Stimulated activated CD4-positive, alpha-beta T cell treated with anti-CD3 and anti-CD28 coated beads, Interleukin-15, amount 100 ng/mL, for 24 hours (primary cell): ENCODE measurements at places on chromosomes 5 and 9.

DNA sequence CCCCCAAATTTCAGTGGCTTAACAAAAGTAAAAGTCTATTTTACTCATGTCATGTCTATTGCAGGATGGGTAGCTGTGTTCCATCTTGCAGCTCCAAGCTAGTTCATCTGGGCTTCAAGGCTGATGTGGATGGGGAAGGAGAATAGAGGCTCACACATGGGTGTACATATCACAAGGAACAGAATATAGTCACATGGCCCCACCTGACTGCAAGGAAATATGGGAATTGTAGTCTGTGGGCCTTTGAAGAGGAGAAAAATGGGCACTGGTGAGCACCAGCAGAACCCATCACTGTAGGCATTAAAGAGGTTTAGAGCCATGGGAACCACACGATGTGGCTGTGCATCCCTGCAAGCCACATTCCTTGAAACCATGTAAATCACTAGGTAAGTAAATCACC, 17.9 kb upstream of the TRIO start:
- no peak for DNase-seq

DNA sequence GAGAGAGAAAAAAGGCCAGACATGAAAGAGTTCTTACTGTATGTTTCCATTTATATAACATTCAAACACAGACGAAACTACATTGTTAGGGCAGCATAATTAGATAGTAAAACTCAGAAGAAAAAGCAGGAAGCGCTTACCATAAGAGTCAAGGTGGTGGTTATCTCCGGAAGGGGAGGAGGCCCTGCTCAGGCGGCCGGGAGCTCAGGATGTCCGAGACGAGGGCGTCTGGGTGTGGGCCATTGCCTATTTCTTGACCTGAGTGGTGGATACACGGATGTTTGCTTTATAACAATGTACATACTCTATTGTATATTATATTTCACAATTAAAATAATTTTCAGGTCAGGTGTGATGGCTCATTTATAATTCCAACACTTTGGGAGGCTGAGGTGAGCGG, 80.9 kb upstream of the COL5A1 start:
- no peak for DNase-seq

DNA sequence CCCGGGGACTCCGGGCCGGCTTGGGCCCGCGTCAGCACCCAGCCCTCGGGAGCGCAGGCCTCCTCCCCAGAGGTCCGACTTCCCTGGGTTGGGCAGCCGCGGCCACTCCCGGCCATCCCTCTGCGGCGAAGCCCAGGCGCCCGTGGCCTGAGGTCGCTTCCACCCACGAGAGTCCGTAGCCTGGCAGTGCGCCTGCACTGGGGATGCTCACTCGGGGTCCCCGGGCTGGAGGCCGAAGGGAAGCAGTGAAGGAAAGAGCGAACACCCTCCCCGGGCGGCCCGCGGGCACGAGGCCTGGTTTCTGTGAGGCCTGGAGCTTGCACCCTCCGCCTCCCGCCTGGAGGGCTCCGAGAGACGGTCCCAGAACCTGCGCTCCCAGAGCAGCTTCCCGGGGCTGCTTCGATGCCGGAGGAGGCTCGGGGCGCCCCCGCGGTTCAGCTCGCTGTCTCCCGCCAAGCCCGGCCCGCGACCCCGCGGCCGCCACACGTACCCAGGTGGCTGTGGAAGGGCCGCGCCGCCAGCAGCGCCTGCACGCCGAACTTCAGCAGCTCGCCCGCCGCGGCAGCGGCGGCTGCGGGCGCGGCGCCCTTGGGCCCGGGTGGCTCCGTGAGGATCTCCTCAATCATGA, 607 bp downstream of the BARX1 start:
- no peak for DNase-seq

DNA sequence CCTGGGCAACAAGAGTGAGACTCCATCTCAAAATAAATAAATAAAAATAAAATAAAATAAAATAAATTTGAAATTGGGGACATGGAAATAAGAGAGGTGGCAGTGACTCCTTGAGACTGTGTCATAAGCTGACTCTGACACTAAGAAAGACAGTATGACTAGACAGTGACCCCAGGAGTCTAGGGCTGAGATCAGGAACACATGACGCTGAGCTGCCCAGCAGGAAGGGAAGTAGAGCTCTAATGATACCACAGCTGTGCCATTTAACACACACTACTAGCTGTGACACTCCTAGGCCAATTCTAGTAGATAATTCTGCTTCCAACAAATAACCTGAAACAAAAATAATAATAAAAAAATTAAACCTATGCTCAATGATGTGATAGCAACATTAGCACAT, 293.0 kb downstream of the SEC61B start:
- DNase-seq: no peak

GRCh38 chr5:80990971-80991370, 30.8 kb downstream of the RASGRF2 start:
- no peak for DNase-seq

DNA sequence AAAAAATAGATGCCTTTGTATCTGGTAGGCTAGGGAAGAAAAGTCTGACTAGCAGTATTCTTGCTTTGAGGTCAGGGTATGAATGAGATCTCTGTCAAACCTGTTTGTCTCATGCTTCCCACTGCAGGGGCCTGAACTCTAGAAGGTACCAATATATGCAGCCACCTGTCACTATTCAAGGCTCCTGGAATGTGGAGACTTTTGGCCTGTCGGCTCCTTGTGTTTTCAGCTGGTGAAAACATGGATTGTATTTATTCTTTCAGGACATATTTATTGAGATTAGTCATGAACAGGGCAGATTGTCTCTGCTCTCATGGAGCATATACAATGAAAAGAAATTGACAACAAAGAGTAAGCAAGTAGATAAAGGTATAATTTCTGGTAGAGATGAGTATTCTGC, 255.8 kb downstream of the ARHGAP26 start:
- no peak for DNase-seq

DNA sequence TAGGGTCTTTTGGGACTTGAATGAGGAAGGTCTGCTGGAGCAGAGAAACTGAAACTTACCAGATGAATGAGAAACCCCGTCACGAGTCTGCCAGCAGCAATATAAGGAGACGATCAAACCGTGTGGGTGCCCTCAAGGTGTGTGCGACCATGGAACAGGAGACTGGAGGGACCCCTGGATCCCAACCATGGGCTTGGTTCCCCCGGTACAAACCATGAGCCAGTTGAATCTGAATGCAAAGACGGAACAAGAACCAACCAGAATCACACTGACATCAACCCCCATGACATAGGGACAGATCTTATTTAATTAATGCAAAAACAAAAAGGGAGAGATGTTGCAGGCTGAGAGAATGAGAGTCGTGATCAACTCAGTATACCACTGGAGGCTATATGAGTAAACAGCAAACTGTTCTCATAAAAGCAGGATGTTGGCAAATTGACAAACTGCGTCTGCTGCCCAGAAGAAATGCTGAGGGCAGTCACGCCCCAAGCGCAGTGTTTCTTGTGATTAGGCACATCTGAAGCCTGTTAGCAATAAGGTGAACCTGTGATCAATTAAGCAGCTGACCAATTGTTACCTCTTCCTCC, 475.5 kb upstream of the ACO1 start:
- DNase-seq: no peak

DNA sequence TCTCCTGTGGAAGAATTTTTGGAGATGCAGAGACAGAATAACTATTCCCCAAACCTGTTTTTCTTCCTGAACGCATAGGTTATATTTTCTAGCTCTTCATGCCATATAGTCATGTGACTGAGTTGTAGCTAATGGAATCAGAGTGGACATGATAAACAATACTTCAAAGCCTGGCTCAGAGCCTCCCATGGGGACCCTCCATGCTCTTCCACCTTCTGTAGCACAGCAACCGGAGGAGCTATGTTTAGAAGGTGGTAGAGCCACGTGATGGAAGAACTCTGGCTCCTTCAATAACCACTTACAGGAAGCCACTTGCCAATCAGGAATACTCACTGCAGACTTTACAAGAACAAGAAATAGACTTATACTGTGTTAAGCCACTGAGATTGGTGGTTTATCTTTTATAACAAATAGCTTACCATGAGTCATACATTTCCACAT, 39.2 kb downstream of the NADK2 start:
- no peak for DNase-seq

- no peak for DNase-seq
Observed at GRCh38 chr9:107700847-107701246, 211.3 kb upstream of the KLF4 start.

- no peak for DNase-seq
Observed at GRCh38 chr5:170131235-170131634, 25.5 kb downstream of the FOXI1 start.

DNA sequence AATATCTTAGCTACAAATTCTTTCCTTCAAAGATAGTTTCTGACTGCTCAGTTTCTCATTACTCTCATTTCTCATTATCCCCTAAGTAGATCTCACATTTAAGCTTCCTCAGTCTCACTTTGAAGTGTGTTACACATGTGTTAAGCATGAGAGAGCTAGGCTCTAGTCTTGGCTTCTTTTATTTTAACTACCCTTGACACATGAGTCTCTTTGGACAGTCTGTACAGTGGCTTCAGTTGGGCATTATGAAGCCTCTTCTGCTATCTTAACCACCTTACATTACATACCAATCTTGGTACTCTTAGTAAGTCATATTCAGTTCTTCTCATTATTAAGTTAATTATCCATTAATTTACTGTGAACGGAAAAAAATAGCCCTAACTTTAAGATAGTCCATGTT, 232.5 kb downstream of the FBXL17 start:
- DNase-seq: no peak

DNA sequence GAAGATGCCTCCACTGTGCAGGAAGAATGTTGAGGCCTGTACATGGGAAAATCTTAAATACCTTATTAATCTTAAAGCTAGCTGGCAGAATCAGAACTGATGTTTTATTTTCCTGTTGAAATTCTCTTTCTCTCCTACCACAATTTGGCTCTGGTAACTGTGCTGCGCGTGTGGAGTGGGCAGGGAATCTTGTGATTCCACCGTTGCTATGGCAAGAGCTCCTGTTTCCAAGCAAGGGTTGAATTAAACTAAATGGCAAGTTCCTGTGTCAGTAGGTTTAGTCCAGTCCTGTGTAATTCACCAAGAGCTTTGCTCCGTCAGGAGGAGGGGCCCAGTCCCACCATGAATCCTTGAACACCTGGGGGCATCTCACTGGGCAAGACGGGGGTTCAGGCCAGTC, 36.4 kb downstream of the NXNL2 start:
- DNase-seq: no peak

DNA sequence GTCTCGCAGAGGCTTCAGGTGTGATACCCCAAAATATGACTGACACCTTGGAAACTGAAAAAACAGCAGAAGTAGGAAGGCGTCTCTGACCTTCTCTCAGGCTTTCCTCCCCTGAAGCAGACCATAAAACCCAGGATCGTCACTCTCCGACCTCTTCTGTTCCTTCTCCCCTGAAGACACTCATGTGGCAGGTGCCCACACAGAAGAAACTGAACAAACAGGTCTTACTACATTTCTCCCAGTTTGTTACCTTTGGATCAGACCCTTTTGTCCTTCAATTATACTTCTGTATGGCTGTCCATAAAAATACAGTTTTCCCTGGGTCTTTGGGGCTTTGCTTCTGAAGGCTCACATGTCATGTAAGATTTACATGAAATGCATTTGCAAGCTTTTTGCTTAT, 10.3 kb upstream of the PRUNE2 start:
- DNase-seq: no peak

DNA sequence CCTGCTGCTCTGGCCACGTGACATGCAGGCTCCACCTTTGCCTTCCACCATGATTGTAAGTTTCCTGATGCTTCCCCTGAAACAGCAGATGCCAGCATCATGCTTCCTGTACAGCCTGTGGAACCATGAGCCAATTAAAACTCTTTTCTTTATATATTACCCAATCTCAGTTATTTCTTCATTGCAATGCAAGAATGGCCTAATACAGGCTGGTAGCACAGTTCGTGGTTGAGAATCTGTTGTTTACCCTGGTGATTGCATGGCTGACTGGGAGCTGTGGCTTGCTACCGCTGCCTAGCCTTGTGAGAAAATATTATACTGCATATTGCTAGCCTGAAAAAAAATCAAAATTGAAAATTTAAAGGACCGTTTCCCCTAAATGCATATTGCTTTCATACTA, 44.8 kb upstream of the PTPN3 start:
- DNase-seq: no peak

DNA sequence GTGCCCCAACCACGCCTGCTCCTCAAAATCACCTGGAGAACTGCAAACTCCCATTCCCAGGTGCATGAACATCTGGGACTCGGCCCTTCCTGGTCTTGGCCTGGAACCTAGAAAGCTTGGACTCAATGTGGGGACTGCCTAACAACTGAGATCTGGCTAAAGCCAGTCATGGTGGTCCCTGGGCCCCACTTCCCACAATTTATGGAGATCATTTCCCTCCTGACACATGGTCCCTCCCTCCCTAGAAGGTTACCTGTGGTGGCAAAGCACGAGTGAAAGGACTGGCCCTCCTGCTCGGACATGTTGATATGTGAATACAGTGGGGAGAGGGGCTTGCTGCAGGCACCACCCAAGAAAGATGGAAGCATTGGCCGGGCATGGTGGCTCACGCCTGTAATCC, 18.8 kb downstream of the BICD2 start:
- no peak for DNase-seq

DNA sequence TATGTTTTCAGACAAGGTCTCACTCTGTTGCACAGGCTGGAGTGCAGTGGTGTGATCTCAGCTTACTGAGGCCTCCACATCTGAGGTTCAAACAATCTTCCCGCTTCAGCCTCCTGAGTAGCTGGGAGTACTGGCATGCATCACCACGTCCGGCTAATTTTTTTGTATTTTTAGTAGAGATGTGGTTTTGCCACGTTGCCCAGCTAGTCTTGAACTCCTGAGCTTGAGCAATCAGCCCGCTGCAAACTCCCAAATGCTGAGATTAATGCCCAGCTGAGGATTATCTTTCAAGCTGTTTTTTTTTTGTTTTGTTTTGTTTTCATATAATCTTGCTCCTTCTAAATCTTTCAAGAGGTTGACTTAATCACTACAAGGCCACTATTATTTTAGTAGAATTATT, 47.3 kb upstream of the SLC28A3 start:
- no peak for DNase-seq

DNA sequence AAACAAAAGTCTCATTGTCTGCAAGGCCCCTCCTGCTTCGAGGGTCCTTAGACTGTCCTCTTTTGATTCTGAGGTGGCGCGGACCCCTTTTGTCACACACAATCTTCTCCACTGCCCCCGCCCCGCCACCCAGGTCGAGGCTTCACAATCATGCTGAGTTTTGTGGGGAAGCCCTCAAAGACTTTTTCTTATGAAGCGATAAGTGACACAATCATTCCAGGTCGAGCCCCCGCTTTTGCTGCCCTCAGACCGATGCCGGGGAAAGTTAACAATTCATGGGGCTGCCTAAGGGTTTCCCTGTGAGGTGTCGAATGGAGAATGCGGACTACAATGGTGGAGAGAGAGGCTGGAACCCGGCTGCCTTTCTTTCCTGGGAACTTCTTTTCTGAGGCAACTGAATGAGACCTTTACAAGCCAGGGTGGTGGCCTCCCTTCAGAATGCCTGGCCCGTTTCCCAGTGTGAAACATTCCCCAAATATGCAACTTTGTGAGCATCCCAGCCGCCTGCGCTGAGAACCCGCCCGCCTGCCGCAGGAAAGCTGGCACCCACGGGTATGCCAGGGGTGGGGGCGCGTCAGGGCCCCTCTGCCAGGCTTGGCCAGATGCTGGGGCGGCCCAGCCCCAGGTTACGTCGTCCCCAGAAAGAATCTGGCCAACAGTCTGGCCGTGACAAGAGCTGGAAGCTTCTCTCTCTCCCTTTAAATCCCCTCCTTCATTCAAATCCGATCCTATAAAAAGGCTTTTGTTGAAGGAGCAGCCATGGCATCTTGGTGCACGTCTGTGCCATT, 71.9 kb downstream of the MAP1B start:
- no peak for DNase-seq

GRCh38 chr9:121707477-121708424, 56.3 kb downstream of the DAB2IP start:
- no peak for DNase-seq

- no peak for DNase-seq
Observed at GRCh38 chr9:125922854-125923253, 175.7 kb downstream of the PBX3 start.
